ENCODE measurements at places on chromosomes 7 and 10.
A peak's percentile ranks its signal among the peaks of the same experiment; 100 is the strongest.

- DNase-seq, result no peak
Measured at GRCh38 chr10:117514971-117515370, 27.6 kb upstream of the EMX2 start.

- no peak for DNase-seq
Measured at GRCh38 chr10:34049887-34050286, 715.4 kb upstream of the NRP1 start.

GRCh38 chr10:67277402-67277801 is 351.6 kb downstream of the LRRTM3 start:
- no peak for DNase-seq

- DNase-seq, result no peak
Measured at GRCh38 chr7:92799446-92800211, 36.7 kb downstream of the CDK6 start.

- DNase-seq, result no peak
Measured at GRCh38 chr10:84356928-84357327, 28.5 kb downstream of the CCSER2 start.

GRCh38 chr10:8350250-8350967 is 295.9 kb downstream of the GATA3 start:
- no peak for DNase-seq

DNA sequence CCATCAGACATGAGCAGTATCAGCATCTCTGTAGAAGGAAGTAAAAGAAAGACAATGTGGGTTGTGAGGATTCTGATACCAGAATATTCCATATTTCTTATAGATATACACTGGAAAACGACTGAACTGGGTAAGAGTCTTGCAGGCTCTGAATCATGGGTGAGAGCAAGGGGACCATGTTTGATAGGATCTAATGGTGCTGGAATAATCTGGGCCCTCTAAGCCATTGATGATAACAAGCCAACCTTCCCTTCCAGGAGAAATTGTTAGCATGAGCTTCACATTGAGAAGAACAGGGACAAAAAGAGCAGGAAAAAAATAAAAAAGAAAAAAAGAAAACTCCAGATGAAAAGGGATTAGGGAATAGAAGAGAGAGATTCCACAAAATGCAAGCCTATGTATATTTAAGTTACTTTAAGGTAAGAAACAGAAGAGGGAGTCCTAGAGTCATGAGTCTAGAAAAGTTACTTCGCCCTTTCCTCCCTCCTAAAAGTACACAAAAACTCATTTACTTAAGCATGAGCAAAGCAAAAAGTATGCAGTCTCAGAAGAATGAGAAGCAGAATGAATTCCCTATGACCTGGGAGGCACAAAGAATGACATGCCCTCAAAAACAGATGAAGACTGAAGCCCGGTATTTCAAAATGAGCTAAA is 181.9 kb downstream of the TMEM26 start:
- DNase-seq, result no peak

DNA sequence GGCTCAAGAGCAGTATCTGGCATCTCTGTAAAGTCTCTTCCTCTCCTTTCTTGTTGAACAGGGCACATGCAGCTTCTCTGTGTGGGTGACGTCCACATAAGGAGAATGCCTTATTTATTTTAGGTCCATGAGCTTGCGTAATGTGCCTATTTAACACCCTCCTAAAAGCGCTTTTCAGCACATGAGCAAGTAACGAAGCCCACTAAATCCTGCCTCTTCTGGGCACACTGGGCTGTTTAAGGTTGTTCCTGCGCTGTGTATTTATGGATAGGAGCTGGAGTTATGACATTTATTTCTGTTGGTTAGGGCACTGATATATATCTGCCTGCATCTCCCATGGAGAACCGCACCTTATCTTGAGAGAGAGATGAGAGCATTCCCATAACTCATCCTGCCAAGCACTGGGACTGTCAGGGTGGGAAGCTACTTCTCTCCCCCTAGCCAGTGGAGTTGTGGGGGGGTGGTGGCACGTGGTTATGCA is 76.1 kb downstream of the LRRC4 start:
- DNase-seq, result no peak

GRCh38 chr7:31852462-31852861 is 165.4 kb downstream of the PPP1R17 start:
- no peak for DNase-seq

DNA sequence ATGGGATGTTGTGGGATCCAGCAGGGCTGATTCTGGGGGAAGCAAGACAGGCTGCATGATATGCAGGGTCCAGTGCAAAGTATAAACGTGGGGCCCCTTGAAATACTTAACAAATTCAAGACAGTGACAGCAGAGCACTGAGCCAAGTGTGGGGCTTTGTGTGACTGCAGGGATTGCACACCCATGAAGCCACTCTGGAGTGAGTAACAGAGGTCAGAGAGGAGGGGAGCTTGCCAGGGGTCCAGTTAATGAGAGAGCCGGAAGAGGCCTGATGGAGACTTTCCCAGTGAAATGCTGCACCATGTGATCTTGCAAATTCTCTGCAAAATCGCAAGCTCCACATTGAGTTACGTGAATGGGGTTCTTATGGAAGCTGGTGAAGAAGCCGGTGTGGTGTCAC is 5.6 kb downstream of the NPVF start:
- DNase-seq, result no peak

GRCh38 chr10:22833781-22834180 is 94.1 kb upstream of the ARMC3 start:
- DNase-seq, result no peak

GRCh38 chr7:517774-518629 is 1.6 kb downstream of the PDGFA start:
- DNase-seq, result no peak

DNA sequence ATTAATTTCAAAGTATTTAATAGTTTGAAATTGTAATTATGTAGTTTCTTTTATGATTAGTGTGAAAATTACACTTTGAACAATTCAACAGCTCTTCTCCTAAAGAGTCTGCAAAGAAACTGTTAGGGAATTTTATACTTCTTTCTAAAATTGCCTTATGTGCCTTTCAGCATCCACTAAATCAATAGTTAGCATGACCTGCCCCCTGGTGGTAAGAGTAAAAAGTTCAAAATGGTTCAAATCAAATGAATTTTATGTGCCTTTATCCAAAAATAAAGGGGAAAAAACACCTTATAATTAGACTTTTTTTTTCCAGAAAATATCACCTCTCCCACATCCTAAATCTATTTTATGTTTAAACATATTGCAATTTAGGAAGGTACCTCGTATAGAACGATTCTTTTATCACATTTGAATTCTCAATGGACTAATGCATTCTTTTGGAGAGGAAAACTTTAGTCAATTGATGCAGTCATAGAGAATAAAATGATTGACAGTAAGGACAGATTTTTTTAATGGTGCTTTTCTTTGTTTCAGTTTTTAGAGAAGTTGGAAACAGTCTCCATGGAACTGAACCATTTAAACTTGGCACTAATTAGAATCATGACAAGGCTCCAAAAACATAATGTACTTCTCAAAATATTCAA is 163.7 kb downstream of the SEMA3D start:
- peak; percentile 74 for DNase-seq
